Spleen (tissue), 13 donors: ENCODE measurements at places on chromosomes 2 and 18. TPM values are rescaled to one million over a fixed set of nuclear protein-coding genes. Genes with fewer than 3 reads are reported as not detected.

FN1 gene
- total RNA-seq: 32.9 TPM

MEIS1 gene
- 47.6 TPM for total RNA-seq

GRCh38 chr2:202065876-202066275 lies 7.2 kb upstream of the KIAA2012 start:
- H3K4me3 ChIP-seq: no peak overlapping the region
- no peak for DNase-seq
- H3K4me1 ChIP-seq: no peaks in the 10 kb centered on the region
- H3K36me3 ChIP-seq: no peaks in the 10 kb centered on the region

KCNIP3 gene
- total RNA-seq: 4.9 TPM

DNA sequence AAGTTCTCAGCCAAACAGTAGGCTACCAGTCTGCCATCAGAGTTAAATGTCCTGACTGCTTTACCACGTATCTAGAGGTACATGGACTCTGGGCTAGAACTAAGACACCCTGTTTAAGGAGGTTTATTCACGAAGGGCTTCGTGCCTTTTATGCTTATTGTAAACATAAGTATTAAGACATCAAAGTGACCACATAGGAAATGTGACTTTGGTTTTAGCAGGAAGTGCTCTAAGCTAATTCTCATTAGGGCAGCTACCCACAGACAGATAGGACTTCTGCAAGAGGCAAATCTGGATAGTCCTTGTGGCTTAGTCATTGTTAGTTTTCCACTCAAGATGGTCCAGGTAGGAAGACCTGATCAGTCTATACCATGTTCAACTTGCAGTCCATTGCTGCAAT lies 233.3 kb upstream of the MGAT5 start:
- no peaks in the 10 kb centered on the region for H3K36me3 ChIP-seq
- no peaks in the 10 kb centered on the region for H3K27me3 ChIP-seq
- no peak for DNase-seq
- no peak overlapping the region for H3K27ac ChIP-seq
- no peak overlapping the region for H3K4me3 ChIP-seq

ADGRF3 gene
- 0.51 TPM for total RNA-seq

GRCh38 chr2:172999641-173000386 lies 75.8 kb upstream of the MAP3K20 start:
- H3K27me3 ChIP-seq: no peaks in the 10 kb centered on the region
- DNase-seq: no peak
- no peak overlapping the region for H3K4me3 ChIP-seq
- no peaks in the 10 kb centered on the region for H3K36me3 ChIP-seq
- no peak overlapping the region for H3K27ac ChIP-seq
- no peaks in the 10 kb centered on the region for H3K4me1 ChIP-seq

GRCh38 chr2:52539026-52539970 lies 1228.3 kb upstream of the CHAC2 start:
- no peak for DNase-seq
- no peaks in the 10 kb centered on the region for H3K27me3 ChIP-seq
- H3K27ac ChIP-seq: no peak overlapping the region

- no peak overlapping the region for H3K27ac ChIP-seq
- H3K4me3 ChIP-seq: no peak overlapping the region
- DNase-seq: no peak
These were observed 20.3 kb downstream of the MTERF4 start for GRCh38 chr2:241081643-241082340.

GRCh38 chr2:233764264-233764663 lies 4.2 kb downstream of the UGT1A1 start:
- H3K4me1 ChIP-seq: no peaks in the 10 kb centered on the region
- no peak overlapping the region for H3K27ac ChIP-seq
- no peak overlapping the region for H3K4me3 ChIP-seq
- DNase-seq: no peak
- H3K36me3 ChIP-seq: no peaks in the 10 kb centered on the region

RIT2 gene
- not detected for total RNA-seq

DNA sequence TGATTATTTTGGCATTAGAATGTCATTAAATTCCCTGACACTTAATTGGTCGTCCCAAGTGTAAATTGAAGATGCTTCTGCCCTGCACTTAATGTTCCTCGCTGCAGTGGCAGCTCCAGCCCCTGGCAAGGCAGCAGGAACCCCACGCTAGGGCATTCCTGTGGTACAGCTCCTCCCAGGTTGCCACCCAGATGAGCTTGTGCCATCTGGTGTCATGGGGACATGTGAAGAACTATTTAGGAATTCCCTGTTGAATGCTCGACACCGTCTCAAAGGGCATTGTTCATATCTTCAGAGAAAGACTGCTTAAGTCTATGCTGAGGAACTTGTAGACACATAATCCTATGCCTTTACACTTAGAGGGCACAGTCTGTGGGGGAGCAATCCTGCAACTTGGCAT lies 38.9 kb downstream of the BCL2L11 start:
- H3K27me3 ChIP-seq: no peaks in the 10 kb centered on the region
- no peak for DNase-seq
- no peak overlapping the region for H3K4me3 ChIP-seq
- no peak overlapping the region for H3K27ac ChIP-seq
- peaks cover 66% of the 10 kb centered on the region for H3K36me3 ChIP-seq
- H3K4me1 ChIP-seq: peaks cover 83% of the 10 kb centered on the region

- H3K4me1 ChIP-seq: no peaks in the 10 kb centered on the region
- no peaks in the 10 kb centered on the region for H3K36me3 ChIP-seq
- H3K27ac ChIP-seq: no peak overlapping the region
- H3K4me3 ChIP-seq: no peak overlapping the region
- DNase-seq: no peak
These were observed 409.5 kb upstream of the GCFC2 start for GRCh38 chr2:76120176-76120575.

PGAP1 gene
- 5.9 TPM for total RNA-seq

GRCh38 chr2:63051795-63052333 lies 1.2 kb downstream of the OTX1 start:
- H3K36me3 ChIP-seq: no peaks in the 10 kb centered on the region
- peaks cover 99% of the 10 kb centered on the region for H3K4me1 ChIP-seq
- H3K27me3 ChIP-seq: peaks cover 97% of the 10 kb centered on the region
- DNase-seq: no peak

COBLL1 gene
- total RNA-seq: 45.0 TPM

- H3K4me1 ChIP-seq: no peaks in the 10 kb centered on the region
- H3K4me3 ChIP-seq: no peak overlapping the region
- no peaks in the 10 kb centered on the region for H3K27me3 ChIP-seq
- no peak for DNase-seq
- no peak overlapping the region for H3K27ac ChIP-seq
These were observed 107.2 kb upstream of the L3MBTL4 start for GRCh38 chr18:6521803-6522418.

DNA sequence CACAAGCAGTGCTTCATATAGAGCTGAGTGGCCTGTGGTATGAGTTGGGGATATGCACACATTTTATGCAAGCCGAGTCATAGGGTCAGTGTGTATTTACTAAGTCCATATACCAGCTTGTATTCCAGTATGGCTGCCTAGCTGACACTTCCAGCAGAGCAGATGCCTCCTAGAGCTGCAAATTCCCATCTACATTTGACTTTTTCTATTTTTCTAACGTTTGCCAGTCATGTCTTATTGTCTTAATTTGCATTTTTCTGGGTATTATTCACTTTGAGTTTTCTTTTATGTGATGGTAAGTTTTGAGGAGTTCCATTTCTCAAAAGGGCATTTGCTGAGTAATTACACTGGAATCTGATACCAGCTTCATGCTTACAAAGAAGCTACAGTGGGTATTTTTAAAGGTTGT lies 334.5 kb upstream of the CDH2 start:
- no peak for DNase-seq
- no peak overlapping the region for H3K27ac ChIP-seq

DNA sequence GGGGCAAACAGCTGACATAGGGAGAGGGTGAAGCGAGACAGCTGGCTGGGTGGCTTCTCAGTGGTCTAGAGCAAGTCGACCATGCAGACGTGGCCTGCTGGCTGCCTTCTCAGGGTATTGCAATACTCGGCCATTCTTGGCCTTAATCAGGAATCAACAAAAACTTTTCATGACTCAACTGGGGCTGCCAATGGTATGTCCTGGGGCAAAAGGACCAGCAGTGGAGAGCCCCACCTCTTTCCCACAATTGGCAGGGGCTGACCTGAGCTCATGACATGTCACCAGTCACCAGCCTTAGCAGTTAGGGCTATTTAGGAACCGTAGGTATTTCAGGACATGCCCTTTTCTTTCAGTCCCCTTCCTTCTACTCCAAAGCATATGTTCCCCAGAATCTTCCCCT lies 19.1 kb downstream of the PLA2R1 start:
- no peaks in the 10 kb centered on the region for H3K27me3 ChIP-seq
- no peaks in the 10 kb centered on the region for H3K36me3 ChIP-seq
- no peak for DNase-seq
- no peak overlapping the region for H3K27ac ChIP-seq
- no peaks in the 10 kb centered on the region for H3K4me1 ChIP-seq

MARCO gene
- total RNA-seq: 18.0 TPM

GRCh38 chr2:126790987-126791780 lies 107.5 kb upstream of the TEX51 start:
- H3K4me1 ChIP-seq: no peaks in the 10 kb centered on the region
- H3K27ac ChIP-seq: no peak overlapping the region
- DNase-seq: peak; percentile 50
- no peak overlapping the region for H3K4me3 ChIP-seq
- no peaks in the 10 kb centered on the region for H3K27me3 ChIP-seq

SEMA4C gene
- total RNA-seq: 205 TPM

- H3K36me3 ChIP-seq: no peaks in the 10 kb centered on the region
- H3K4me1 ChIP-seq: no peaks in the 10 kb centered on the region
- no peak overlapping the region for H3K4me3 ChIP-seq
These were observed 173.8 kb upstream of the BCL2L11 start for GRCh38 chr2:110946902-110947301.

DNA sequence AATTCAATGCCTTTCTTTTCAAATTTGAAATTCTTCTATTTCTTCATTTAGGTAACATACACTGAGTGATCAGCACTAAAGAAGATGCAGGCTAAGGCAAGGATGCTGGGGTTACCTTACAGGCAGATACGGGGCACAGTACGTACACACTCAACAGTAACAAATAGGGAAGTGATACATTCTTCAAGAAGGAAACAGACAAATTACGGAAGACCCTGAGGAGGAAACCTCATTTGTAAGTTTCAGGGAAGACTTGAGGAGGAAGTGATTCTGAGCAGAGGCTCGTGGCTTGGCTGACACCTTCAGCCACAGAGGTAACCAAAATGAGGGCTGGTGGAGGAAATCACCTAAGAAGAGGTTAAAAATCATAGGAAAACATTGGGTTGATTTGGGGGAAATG lies 1108.3 kb upstream of the KLHL29 start:
- H3K4me3 ChIP-seq: no peak overlapping the region
- H3K27ac ChIP-seq: no peak overlapping the region
- DNase-seq: no peak

DNA sequence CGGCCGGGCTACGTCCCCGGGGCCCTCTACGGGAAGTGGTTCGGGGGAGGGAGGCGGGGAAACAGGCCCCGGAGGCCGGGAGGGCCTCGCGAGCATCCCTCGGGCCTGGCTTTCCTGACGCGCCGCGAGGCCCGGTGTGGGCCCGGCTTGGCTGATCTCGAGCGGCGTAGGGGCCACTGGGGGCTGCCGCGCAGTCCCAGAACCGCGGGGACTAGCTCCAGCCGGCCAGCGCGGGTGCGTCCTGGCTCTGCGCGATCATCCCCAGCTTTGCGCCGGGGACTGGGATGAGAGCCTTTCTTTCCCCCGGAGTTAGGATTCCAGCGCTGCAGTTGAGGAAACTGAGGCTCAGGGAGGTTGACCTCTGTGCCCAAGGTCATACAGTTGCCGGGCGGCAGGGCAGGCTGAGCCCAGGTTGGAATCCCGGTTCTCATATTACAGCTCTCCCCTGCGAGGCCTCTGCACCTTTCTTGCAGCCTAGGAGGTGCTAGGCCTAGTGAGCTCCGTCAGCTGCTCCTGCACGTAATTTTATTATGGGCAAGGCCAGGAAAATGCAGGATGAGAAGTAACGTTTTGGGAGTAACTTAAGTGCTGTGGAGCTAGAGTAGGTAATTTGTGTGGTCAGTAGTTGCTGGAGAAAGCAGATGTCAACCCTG lies 501 bp downstream of the LPIN1 start:
- peak overlapping the region; percentile 90 for H3K27ac ChIP-seq
- H3K4me1 ChIP-seq: peaks cover 86% of the 10 kb centered on the region
- peak overlapping the region; percentile 82 for H3K4me3 ChIP-seq
- no peaks in the 10 kb centered on the region for H3K36me3 ChIP-seq

DNA sequence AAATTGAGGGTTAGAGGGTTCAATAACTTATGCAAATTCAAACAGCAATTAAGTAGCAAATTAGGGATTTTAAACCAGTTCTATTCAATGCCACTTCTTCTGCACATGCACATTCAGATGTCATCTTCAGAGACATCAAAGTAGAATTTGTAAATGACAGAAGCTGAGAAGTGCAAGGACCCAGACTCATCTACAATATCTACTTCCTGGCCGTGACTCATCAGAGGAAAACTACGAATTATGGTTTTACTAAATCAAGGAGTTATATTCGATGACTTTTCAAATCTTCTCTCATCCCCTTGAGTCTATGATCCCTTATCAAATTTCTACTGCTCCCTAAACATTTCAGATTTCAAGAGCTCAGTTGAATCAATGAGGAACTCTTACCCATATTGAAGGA lies 20.0 kb upstream of the STAT4 start:
- H3K27me3 ChIP-seq: no peaks in the 10 kb centered on the region
- DNase-seq: no peak
- H3K4me1 ChIP-seq: no peaks in the 10 kb centered on the region

DNA sequence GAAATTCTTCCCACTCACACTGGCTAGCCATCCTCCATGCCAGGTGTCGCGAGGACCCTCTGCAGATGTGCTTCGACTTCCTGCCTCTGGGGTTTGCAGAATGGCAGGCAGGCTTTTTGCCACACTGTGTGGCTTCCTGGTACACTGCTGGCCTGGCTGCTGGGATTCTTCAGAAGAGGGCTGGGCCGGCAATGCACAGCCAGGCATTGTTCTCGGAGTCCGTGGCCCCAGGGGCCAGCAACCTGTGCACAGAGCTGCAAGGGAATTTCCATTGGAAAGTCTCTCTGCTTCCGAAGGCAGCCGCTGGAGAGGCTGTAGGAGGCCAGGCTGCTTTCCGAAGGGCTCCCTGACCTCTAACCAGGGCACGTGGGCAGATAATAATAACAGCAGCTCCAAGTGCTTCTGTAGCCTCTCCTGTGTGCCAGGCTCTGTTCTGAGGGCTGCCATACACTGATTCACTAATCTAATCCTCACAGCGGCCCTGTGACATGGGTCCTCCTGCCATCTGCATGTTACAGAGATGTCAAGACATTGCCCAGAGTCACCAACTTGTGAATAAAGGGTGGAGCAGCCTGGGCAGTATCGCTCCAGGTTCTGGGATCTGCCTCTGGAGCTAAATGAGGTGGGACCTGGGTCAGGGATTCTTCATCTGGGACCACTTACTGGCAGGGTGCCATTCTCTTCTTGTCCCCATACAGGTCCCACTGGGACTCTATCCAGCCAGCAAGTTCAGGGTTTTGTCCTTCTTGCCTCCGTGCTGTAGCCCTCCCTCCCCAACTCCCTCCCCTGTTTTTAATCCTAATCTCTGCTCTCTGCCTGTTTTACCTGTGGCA lies 5.0 kb downstream of the LDLRAD4 start:
- no peak for DNase-seq
- no peak overlapping the region for H3K4me3 ChIP-seq
- H3K4me1 ChIP-seq: peaks cover 40% of the 10 kb centered on the region
- no peaks in the 10 kb centered on the region for H3K36me3 ChIP-seq
- H3K27ac ChIP-seq: peak overlapping the region; percentile 57

- no peaks in the 10 kb centered on the region for H3K27me3 ChIP-seq
- no peak for DNase-seq
- H3K4me1 ChIP-seq: no peaks in the 10 kb centered on the region
- no peak overlapping the region for H3K4me3 ChIP-seq
- H3K36me3 ChIP-seq: no peaks in the 10 kb centered on the region
- no peak overlapping the region for H3K27ac ChIP-seq
These were observed 236.9 kb downstream of the PTPRM start for GRCh38 chr18:7803956-7804469.

MAP3K19 gene
- not detected for total RNA-seq

GRCh38 chr2:26716340-26716739 lies 23.8 kb downstream of the KCNK3 start:
- H3K27me3 ChIP-seq: no peaks in the 10 kb centered on the region
- no peaks in the 10 kb centered on the region for H3K36me3 ChIP-seq
- no peaks in the 10 kb centered on the region for H3K4me1 ChIP-seq
- DNase-seq: no peak
